ENCODE measurements at places on chromosomes 6 and 20.

DNA sequence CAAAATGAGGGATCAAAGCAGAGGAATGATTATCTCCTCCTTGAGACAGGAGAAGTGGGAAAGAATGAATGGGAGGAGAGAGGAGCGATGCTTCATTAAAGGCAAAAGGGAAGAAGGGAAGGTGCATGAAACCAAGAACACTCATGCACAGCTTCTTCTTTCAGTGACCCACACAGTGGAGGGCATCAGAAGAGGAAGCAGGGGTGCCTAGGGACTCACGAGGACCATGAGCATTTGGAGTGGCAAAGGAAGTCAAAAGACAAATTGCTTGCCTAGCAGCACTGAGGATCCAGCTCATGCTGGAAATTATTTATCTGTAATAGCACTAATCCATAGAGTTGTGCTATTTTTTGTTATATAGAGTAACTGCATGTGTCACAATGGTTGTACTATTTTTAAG, 66.1 kb downstream of the SMLR1 start:
- DNase-seq, result peak; percentile 73

GRCh38 chr6:35260591-35261570, 1.3 kb downstream of the ZNF76 start:
- peak; percentile 45 for DNase-seq

GRCh38 chr20:22887796-22888195, 147.3 kb upstream of the SSTR4 start:
- no peak for DNase-seq

DNA sequence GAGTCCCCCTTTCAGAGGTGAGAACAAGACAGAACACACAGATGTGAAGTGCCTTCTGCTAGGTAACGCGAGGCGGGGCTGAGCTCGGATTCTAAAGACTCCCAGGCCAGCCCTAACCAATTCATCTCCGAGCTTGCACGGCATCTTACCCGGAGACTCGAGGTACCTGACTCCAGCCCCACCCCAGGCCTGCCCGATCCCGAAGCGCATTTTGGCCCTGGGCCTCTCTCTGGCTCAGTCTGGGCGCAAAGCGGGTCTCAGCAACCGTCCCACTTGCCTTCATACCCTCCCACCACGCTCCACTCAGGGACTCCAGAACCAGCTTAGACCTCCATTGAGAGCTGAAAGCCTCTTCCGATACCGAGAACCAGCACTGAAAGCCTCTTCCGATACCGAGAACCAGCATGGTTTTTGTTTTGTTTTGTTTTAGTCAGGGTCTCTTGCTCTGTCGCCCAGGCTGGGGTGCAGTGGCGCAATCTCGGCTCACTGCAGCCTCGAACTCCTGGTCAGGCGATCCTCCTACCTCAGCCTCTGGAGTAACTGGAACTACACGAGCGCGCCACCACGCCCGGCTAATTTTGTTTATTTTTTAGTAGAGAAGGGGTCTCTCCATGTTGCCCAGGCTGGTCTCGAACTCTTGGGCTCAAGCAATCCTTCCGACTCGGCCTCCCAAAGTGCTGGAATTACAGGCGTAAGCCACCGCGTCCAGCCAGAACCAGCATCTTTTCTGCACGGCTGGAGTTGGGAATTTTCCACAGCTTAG, 557 bp upstream of the DYNLRB1 start:
- peak; percentile 29 for DNase-seq

- peak; percentile 32 for DNase-seq
Observed at GRCh38 chr6:131549811-131550210, 23.2 kb upstream of the ARG1 start.

DNA sequence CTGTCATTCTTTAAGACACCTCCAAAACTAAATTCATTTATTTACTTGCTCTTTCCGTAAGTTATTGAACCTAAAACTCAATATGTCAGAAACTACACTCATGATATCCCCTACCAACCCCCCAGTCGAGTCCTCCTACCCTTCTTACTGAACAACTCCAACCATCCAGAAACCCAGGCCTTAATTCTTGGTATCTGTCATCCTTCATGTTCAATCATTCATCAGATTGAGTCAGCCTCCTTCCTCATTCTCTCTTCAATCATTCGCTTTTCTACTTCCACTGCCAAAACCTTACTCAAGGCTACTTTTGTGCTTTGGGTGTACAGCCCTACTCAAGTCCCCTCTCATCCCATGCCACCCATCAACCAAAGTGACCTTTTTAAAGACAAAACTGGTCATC, 95.7 kb downstream of the SMLR1 start:
- DNase-seq, result no peak

DNA sequence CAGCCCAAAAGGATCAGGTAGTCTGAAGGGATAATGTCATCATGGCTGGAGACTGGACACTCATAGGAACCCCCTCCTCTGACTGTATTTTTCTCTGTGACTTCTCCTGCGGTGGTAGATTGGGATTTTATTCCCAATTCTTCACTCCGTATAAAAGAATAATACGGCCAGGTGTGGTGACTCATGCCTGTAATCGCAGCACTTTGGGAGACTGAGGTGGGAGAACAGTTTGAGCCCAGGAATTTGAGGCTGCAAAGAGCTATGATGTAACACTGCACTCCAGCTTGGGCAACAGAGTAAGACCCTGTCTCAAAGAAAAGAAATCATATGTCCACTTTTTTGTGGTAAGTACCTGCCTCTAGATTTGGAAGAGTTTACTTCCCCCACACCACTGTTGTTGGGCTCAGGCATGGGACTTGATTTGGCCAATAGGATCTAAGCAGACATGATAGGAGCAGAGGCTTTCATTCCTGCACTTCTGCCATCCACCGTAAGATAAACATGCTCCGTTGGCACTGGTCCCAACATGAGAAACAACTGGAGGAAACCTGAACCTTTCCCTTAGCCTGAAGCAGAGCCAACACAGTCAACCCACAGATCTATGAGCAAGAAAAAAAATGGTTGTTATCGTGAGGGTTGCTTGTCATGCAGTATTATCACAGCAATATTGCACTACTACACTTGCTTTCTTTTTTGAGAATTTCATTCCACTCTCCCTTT, 82.0 kb downstream of the JPH2 start:
- DNase-seq, result no peak

- no peak for DNase-seq
Observed at GRCh38 chr6:16635291-16635809, 125.9 kb downstream of the ATXN1 start.

GRCh38 chr6:137856138-137856898, 10.7 kb upstream of the TNFAIP3 start:
- no peak for DNase-seq

- no peak for DNase-seq
Observed at GRCh38 chr6:71011871-71012371, 55.1 kb upstream of the B3GAT2 start.

DNA sequence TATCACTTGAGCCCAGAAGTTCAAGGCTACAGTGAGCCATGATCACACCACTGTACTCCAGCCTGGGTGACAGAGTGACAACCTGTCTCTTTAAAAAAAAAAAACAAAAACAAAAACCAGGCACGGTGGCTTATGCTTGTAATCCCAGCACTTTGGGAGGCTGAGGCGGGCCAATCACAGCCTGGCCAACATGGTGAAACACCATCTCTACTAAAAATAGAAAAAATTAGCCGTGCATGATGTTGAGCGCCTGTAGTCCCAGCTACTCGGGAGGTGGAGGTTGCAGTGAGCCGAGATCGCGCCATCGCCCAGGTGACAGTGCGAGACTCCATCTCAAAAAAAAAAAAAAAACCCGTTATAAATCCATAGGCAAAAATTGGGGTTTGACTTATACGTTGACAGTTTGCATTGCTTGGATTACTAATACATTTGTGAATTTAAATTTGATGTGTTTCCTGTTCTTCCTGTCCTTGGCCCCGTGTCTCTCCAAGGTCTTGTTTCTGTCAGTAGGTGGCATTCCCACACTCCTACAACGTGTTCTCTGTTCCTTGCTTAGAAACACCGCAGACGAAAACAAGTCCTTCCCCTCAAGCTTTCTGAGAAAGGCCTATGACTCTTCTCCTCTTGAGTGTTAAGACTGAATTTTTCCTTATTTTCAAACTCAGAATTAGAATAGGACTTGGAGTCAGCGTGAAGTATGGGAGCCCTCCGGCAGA, 147.0 kb downstream of the DTNBP1 start:
- no peak for DNase-seq

- DNase-seq, result no peak
Observed at GRCh38 chr6:103081126-103081525, 1687.6 kb downstream of the GRIK2 start.
